ENCODE measurements at places on chromosomes 7 and 10.

- H3K27ac ChIP-seq, result no peak overlapping the region
- peaks cover 3% of the 10 kb centered on the region for H3K4me1 ChIP-seq
- H3K27me3 ChIP-seq, result no peaks in the 10 kb centered on the region
- DNase-seq, result no peak
- peaks cover 46% of the 10 kb centered on the region for H3K36me3 ChIP-seq
- H3K4me3 ChIP-seq, result peak overlapping the region; percentile 17
Measured at GRCh38 chr10:74056050-74056818, 58.3 kb downstream of the VCL start.

DNA sequence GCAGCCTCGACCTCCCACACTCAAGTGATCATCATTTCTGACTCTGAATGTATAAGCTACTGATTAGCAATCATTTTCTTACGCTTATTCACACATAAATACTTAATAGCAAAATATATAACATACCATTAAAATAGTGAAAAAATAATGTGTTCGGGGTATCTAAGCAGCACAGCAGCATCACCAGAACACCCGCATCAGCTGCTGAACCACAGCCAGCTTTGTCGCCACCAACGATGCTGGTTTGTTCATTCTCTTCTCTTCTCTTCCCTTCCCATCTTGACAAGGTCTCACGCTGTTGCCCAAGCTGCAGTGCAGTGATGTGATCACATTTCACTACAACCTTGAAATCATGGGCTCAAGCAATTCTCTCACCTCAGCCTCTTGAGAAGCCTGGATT is 425.1 kb upstream of the LRGUK start:
- no peaks in the 10 kb centered on the region for H3K36me3 ChIP-seq
- H3K4me1 ChIP-seq, result peaks cover 12% of the 10 kb centered on the region
- H3K4me3 ChIP-seq, result no peak overlapping the region
- no peak overlapping the region for H3K27ac ChIP-seq
- no peaks in the 10 kb centered on the region for H3K27me3 ChIP-seq

GRCh38 chr10:20005638-20006037 is 189.4 kb downstream of the PLXDC2 start:
- no peak overlapping the region for H3K4me3 ChIP-seq
- no peaks in the 10 kb centered on the region for H3K27me3 ChIP-seq
- DNase-seq, result no peak
- no peaks in the 10 kb centered on the region for H3K36me3 ChIP-seq
- H3K4me1 ChIP-seq, result peaks cover 2% of the 10 kb centered on the region
- H3K27ac ChIP-seq, result no peak overlapping the region

GRCh38 chr10:104018471-104018870 is 51.5 kb downstream of the SLK start:
- no peak overlapping the region for H3K27ac ChIP-seq
- no peaks in the 10 kb centered on the region for H3K4me1 ChIP-seq
- peaks cover 57% of the 10 kb centered on the region for H3K36me3 ChIP-seq
- no peaks in the 10 kb centered on the region for H3K27me3 ChIP-seq

DNA sequence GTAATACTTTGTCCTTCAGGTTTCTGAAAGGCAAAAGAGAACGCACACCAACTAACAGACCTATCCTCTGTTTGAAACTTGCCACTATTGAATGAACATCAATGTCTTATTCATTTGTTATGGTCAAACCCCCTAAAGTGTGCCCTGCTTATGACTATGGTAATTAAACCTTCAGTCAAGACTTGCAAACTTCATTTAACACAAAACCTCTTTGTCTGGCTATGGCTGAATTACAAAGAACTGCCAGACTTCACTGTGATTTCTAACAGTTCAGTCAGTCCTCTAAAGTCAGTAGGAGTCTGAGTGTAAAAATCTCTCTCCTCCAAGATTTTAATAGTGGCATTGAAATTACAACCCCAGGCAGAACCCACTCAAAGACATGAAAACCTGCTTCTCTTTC is 702.5 kb upstream of the LRRN3 start:
- no peaks in the 10 kb centered on the region for H3K27me3 ChIP-seq
- no peak overlapping the region for H3K4me3 ChIP-seq
- DNase-seq, result no peak
- H3K36me3 ChIP-seq, result no peaks in the 10 kb centered on the region
- peaks cover under 1% of the 10 kb centered on the region for H3K4me1 ChIP-seq

- H3K36me3 ChIP-seq, result peaks cover 18% of the 10 kb centered on the region
- peak; percentile 65 for DNase-seq
- H3K27ac ChIP-seq, result no peak overlapping the region
- H3K4me1 ChIP-seq, result no peaks in the 10 kb centered on the region
- H3K4me3 ChIP-seq, result no peak overlapping the region
Measured at GRCh38 chr7:100856871-100857282, 4.4 kb downstream of the SLC12A9 start.

DNA sequence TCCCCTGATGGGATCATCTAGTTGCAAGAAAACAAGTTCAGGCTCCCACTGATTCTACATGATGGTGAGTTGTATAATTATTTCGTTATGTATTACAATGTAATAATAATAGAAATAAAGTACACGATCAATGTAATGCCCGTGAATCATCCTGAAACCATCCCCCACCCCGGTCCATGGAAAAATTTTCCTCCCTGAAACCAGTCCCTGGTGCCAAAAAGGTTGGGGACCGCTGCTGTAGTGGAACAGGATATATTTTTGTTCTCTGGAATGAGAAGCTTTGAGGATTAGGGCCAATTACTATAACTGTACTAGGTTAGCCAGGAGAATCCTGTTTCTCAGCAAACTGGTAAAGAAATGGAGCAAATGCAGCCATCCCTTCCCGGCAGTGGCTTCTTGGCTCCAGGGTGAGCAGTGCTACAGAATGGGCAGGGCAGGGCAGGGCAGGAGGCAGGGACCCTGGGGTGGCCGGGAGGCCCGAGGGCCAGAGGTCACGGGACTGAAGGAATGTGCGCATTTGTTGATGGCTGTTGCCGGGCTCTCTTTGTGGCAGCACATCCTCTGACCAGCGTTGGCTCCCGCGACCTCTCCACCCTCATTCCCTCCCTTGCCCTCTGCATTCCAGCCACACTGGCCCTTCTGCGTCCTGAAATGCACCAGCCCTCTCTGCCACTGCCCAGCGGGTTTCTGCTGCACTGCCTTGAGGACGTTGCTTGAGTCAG is 162.3 kb upstream of the NPS start:
- peaks cover 30% of the 10 kb centered on the region for H3K36me3 ChIP-seq
- H3K27me3 ChIP-seq, result no peaks in the 10 kb centered on the region
- H3K4me3 ChIP-seq, result no peak overlapping the region
- DNase-seq, result peak; percentile 81
- no peaks in the 10 kb centered on the region for H3K4me1 ChIP-seq

DNA sequence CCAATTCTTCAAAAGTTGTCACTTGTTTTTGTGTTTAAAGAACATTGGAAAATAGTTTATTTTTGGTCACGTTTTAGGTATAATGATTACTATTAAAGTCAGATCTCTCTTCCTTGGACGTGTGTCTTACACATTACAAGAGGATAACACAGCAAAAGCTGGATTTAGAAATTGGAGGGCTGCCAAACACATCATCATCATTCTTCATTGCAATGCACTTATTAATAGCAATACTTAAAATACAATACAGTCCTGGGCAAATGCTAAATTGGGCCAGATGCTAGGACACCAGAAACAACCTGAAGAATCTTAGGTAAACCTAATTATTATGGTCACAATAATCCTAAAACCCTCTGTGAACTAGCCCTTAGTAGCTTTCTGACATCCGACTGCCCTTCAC is 303.6 kb downstream of the DGKB start:
- H3K36me3 ChIP-seq, result no peaks in the 10 kb centered on the region
- DNase-seq, result no peak
- H3K27me3 ChIP-seq, result peaks cover 4% of the 10 kb centered on the region
- H3K4me1 ChIP-seq, result no peaks in the 10 kb centered on the region
- no peak overlapping the region for H3K27ac ChIP-seq

GRCh38 chr10:114045136-114046086 is 1.7 kb downstream of the ADRB1 start:
- H3K36me3 ChIP-seq, result no peaks in the 10 kb centered on the region
- no peak overlapping the region for H3K4me3 ChIP-seq
- no peaks in the 10 kb centered on the region for H3K4me1 ChIP-seq
- H3K27me3 ChIP-seq, result peaks cover 95% of the 10 kb centered on the region

All from endodermal cell (in vitro differentiated cells).